ENCODE measurements at places on chromosomes 1 and 21.

- no peak for DNase-seq
Measured at GRCh38 chr1:154751690-154752089, 118.4 kb downstream of the KCNN3 start.

DNA sequence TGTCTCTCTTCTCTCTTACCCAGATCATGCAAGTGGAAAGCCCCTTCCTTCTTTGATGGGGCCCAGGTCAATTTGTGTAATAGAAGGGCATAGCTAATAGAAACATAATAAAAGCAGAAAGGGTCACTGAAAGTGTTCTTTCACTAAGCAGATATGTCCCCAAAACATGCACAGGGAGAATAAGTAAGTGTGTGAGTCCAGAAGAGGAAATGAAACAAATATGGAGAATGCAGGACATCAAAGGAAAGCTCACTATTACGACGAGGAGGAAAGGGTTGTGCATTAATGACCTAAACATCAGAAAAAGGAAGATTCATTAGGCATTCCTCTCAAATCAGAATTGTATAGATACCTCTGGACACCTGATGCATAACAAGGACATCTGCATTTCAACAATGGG is 81.4 kb upstream of the SMYD2 start:
- no peak for DNase-seq

DNA sequence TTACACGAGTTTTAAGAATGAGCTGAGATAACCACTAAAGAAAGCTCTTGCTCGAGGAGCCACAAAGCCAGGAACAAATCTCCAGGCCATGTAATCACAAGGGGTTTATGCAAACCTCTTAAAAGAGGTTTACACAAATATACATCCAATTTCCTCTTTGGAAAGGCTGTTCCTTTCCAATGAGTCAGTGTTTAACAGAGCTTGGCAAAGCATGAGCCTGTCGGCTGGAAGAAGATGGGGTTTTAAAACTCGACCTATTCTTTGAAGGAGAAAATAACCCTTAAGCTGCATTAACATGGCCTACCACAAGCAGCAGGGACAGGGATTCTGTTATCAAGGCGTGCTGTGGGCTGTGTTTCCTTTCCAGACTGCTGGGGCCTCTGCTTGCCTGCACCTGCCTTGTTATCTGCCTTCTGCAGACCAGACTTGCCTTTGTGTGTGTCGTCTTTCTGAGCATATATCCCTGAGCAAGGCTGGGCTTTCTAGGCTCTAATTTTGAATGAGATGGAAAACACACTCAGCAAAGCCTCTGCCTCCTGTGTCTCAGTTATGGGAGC is 40.6 kb upstream of the CYP2J2 start:
- peak; percentile 30 for DNase-seq

GRCh38 chr1:6824665-6825368 is 39.6 kb downstream of the CAMTA1 start:
- no peak for DNase-seq

GRCh38 chr1:30778979-30779293 is 21.4 kb upstream of the LAPTM5 start:
- no peak for DNase-seq

- no peak for DNase-seq
Measured at GRCh38 chr1:154775621-154776605, 94.2 kb downstream of the KCNN3 start.

DNA sequence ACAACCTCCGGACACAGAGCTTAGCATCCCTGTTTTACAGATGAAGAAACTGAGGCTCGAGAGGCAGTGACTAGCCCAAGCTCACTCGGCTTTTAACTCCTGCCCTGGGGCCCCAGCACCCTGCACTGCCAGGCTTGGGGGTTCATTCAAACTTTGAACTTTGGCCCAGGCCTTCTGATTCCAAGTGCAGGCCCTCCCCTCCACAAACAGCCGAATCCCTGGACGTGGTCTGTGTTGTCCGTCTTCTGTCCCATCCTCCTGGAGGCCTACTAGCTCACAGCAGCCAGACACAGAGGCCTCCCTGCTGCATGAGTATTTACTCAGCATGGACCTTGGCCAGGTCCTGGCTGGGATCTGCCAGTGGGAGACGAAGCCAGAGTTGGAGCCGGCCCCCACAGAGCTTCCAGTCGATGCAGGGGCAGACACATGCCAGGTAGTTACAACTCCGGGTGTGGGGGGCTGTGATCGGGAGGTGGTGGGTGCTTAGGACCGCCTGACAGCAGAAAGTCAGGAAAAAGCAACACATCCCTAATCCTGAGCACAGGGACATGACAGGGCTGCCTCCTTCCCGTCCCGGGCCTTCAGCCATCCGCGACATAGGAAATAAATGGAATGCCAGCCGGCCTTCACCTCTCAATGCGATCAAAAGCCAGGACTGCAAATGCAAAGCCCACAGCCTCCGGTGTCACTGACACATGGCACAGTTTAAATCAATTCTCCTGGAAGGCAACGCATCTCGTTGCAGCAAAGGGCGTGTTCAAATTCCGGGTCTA is 7.4 kb downstream of the IFFO2 start:
- no peak for DNase-seq

DNA sequence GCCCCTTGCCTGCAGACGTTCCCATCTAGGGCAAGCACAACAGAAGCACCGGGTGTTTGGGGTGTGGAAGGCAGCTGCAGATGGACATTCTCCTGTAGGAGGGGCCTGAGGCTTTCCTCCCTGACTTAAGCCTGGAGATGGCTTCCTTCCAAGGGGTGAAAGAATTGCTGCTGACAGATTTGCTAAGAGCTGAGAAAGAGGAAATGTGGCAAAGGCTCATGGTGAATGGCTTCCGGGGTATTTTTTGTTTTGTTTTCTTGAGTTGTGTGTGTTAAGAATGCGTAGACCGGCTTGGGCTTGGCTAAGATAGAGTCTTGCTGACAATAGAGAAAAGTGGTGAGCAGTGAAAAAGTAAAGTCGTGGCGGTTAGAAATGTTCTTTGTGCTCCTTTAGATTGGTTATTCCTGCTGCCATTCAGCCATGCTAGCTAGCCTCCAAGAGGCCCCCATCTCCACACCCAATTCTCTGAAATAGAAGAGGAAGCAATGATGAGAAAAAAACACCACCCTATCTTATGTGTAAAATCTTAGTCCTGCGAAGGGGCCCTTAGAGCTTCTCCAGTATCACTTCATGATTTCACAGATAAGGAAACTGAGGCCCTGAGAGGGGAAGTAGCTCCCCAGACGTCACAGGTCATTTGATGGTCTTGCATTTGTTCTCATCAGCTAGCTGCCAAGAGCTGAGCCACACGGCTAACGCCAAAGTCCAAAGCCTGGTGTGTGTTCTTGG is 36.9 kb downstream of the EIF2D start:
- peak; percentile 66 for DNase-seq

- DNase-seq: no peak
Measured at GRCh38 chr21:36706482-36706852, 7.6 kb downstream of the SIM2 start.

DNA sequence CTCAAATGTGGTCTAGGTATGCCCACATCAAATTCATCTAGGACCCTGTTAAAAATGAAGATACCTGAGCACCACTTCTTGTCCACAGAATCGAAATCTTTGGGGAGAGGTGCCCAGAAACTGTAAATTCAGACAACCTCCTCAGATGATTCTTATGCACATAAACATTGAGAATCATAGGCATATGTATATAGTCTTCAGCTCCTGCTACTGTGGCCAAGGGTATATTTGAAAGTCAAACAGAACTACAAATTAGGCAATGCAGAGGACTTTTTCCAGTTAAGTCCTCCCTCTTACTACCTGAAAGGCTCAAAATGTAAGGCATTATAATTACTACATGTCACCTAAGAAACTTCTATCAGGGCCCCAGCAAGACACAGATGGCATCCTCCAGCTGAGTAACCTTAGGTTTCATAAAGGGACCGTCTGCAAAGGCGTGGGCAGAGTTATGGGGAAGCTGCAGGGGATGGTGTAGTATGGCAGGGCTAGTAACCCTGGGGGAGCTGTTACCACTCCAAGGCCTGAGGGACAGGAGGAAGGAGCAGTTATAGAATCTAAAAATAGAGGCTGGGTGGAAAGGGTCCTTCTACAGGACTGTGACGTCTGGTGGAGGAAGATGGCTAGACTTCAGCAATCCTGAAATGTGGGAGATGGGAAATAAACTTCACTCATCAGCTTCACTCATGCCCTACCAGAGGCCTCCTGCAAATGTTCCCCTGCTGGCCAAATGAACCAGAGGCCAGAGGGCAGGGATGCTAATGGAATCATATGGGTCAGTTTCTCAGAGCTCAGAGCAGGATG is 46.3 kb downstream of the DAB1 start:
- DNase-seq: no peak

DNA sequence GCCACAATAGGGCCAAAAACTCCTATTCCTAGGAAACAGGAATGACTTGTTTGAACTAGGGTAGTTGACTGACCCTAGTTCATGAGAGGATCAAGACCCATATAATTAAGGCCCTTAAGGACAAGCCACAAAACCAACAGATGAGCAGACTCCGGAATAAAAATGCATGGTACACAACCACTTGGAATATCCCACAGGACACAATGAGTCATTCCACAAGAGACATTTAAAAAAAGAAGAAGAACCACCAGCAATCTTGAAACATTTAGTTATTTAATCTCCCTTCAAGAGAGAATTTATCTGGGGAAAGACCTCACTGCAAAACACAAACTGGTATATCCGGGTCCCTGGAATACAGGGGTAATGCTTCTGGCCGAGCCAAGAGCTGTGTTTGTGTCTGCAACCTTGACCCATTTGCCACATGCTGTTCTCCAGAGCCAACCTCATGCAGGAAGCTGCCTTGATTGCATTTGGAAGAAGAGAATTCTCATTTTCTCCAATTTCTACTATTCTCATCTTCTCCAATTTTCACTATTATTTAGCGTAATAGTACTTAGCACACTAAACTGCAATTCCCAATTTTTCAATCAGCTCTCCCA is 135.5 kb downstream of the TGFBR3 start:
- no peak for DNase-seq

DNA sequence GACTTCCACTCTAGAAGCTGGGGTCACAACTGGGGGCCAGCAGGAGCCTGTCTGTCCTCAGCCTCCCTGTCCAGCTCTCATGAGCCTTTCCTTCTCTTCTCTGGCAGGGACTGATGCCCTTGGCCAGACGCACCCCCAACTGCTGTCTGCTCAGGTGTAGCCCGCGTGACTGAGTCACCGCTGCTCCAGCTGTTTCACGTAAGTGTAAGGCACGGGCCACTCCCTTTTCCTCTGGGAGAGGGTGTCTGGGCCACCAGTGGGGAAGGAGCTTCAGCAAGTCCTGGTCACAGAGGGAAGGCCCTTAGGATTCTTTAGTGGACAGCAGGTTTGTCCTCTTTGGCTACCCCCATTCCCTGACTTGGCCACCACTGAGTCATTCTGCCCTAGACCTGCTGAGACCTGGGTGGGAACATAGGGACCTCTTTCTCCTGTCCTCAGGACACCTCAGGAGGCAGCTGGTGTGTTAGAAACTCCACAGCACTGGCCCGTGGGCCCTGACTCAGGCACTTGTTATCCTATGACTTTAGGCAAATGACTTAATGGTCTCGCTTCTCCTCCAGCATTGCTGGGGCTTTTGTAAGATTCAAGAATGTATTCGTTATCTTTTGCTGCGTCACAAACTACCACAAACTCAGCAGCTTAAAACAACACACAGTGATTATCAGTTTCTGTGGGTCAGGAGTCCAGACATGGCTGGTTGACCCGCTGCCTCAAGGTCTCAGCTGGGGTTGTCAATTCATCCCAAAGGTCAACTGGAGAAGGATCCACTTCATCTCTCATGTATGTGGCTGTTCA is 64.8 kb downstream of the FAM163A start:
- peak; percentile 89 for DNase-seq

DNA sequence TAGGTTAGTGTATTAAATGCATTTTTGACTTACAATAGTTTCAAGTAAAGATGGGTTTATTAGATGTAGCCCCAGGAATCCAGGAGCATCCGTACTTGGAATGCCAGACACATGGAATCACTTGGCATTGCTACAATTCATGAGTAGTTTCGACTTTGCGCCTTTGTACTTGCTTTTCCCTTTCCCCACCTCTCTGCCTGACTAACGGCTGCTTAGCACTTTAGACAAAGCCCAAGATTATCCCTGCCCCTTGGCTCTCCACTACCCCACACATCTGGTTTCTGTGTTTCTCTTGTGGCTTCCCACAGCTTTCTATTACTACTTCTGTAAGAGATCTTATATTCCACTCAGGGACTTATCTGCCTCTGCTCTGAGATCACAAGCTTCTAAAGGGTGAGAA is 397.7 kb upstream of the POU3F1 start:
- DNase-seq: peak; percentile 74

DNA sequence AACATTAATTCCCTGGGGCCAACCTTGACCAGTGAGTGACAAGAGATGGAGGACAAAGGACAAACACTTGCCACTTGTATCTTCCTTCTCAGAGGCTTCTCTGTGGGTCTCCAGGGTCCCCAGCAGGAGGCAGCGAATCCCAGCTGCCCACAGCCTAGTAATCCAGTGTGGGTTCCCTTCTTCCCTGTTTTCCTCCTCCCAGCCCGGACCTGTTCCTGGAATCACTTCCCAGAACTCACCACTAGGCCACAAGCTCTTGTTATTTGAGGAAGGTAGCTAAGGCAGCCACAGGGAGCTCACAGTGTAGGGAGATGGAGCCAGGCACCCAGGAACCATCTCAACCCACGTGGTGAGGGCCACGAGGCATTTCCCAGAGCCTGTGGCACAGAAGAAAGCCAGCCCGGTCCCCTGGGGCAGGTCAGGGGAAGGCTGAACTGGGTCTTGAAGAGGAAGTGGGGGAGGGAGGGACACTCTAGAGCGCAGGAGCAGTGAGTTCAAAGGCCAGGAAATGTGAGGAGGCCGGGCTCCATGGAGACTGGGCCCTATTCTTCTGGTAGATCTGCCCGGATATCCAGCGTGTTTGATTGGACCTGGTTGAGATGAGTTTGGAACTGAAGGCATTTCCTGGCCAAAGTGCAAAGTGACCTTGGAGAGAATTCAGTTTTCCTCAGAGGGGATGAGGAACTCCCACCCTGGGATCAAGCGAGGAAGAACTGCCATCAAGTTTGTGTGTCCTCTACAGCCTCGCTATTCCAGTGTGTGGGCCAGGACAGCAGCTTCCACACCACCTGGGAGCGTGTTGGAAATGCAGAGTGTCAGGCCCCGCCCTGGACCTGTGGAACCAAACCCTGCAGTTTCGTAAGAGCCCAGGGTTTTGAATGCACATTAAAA is 20.3 kb upstream of the C2CD2 start:
- DNase-seq: no peak

Measured in non-pigmented ciliary epithelial cell (primary cell).